Adipocyte (in vitro differentiated cells): ENCODE measurements at places on chromosomes 2 and 18.
A peak's percentile ranks its signal among the peaks of the same experiment; 100 is the strongest.

DNA sequence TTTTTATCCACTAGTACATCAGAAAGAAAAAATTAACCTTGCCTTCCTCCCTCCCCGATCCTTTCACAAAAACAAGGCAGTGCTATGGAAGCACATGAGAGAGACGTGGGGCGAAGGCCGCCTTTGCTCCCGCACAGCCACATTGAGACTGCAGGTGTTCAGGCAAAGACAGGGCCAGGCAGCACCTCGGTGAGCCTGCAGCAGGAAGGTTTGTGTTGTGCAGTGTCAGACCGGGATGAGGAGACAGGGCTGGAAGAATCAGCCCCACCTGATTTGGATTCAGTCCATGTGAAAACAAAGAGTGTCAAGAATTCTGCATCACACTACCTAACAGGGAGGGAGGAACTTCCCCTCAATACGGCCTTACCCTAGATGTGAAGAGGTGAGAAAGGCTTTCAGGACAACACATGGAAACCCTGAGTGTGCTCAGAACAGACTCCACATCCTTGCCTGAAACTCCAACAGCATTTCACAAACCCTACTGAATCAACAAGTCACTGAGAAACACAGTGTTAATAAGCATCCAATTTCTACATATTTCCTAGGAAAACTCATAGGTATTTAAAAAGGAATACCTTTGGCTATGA lies 59.6 kb downstream of the HDAC4 start:
- DNase-seq: no peak

GRCh38 chr2:132416723-132417395 lies at the start of gene GPR39:
TSS of gene GPR39 (plus strand) at chr2:132416805.
- DNase-seq: no peak

DNA sequence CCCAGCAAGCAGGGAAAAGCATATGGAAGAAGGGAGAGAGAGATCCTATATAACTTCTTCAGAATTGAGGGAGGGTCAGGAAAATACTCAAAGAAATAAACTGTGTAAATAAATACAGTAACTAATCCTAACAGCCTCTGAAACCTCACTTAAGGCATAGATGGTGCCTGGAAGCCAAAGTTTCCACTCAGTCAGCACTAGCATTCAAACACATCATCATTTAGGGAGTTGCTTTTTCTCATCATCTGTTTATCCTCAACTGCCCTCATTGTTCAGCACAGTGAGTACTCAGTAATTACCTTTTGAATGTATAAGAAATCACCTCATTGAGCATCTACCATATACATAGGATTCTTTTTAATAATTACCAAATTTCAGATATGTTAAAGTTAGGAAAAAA lies 262.9 kb downstream of the C1D start:
- no peak for DNase-seq

DNA sequence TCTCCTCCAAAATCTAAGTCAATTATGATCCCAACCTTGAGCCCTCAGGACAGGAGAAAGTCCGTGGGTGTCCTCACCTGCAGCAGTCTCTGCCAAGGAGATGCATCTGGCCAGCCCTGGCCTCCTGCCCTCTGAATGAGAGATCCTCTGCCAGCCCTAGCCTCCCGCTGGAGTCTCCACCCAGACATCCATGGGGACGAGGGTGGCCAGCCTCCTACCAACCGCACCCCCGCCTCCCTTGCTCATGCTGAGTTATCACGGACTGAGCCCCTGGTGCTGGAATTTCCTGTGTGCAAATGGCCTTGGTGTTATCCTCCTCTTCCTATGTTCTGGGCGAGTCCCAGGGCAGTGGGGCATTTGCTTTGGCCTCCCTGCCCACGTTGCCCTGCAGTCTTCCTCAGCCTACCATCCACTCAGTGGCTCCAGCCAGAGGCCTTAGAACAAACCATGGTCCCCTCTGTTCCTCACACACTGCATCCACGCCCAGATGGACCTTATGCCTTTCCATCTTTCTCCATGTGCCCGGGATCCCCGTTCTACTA lies 116.4 kb downstream of the ACKR3 start:
- DNase-seq: no peak

GRCh38 chr2:68916226-68916625 lies 36.5 kb downstream of the GKN2 start:
- DNase-seq: no peak

DNA sequence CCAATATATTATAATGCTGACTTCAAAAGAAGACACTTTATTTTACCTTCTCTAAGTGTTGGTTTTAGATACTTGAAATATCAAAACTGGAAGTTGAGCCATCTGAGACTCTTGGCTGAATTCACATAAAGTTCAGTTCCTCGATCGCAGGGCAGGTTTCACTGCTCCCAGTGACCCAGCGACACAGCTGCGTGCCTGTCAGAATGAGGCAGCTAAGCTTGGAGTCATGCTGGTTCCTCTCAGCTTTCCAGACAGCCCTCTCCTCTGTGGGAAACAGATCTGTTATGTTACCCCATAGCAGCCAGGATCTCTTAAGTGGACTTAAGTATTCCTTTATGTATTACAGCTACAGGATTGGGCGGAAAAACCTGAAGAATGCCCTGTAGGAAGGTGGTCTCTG lies 142.8 kb upstream of the ALPP start:
- no peak for DNase-seq

DNA sequence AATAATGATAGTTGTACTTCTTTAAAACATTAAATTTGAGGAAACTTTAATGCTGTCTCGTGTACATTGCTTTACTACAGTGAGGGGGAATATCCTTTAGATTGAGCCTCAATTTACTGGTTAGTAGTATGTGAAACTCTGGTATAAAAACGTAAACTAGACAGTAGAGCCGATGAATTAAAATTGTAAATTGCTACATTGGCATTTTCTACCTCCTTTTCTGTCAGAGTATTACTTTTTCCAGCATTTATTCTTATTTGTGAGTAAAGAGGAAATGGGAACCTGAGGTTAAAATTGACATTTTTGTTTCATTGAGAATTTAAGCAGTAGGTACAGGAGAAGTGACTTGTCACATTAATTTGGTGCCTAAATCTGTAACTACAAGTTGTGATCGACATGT lies 128.2 kb downstream of the MIB1 start:
- no peak for DNase-seq

DNA sequence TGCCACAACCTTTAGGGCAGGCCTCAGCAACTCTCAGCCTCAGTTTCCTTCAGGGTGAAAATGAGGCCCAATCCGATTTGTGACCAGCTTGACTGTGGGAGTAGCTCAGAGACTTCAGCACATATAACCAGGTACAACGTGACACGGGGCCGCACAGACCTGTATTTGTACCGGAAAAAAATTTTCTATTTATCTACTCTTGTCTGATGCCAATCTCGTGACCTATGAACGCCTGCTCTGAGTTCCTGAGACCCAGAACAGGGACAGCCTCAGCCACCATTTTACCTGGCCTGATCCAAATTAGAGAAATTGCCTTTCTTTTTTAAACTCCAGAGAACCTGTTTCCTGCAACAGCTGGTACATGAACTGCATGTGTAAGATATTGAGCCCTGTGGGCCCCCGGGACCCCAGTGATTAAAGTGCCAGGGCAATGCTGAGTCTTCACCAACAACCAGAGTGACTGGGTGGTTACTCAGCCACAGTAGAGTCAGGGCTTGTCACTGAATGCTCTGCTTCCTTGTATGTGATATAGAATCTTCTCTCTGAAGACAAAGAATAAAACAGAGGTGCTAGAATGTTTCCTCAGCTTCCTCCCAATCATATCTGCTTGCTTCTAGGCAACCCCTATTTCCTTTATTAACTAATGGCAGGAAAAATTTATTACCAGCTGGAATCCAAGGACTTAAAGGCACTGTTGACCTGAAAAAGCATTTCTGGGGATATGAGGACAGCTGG lies 47.8 kb upstream of the FZD7 start:
- DNase-seq: no peak

DNA sequence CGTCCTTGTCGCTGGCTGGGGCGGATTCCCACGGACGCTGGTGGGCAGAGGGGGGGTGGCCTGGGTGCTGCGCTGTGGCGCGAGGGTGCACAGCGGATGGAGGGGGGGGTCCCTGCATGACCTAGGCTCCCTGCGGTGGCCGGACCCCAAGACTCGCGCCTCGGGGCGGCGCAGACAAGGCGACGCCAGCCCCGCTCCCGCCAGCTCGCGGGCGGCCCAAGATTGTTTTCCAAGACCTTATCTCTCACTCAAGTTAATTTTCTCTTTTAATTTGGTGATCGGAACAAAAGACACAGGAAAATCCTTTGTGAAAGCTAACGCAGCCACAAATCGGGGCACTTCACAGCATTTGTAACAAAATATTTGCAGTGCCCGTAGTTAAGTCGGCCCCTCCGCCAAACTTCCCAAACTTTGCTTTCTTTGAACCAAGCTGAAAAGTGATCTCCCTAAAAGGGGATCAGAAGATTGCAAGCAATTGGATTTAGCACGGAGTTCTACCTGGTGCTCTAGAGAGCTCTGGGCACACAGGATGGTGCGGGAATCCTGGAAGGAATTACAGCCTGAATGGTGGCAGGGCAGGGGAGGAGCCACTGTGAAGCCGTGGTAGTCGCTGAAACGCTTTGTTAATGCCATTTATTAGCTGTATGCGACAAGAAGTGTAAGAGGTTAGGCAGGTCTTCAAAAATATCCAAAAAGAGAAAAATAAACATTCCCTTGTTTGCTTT lies 4.8 kb upstream of the ID2 start:
- peak; percentile 56 for DNase-seq

- DNase-seq: no peak
Measured at GRCh38 chr2:147711031-147711430, 133.8 kb upstream of the ACVR2A start.

- peak; percentile 11 for DNase-seq
Measured at GRCh38 chr18:50218432-50219197, 23.7 kb upstream of the MYO5B start.
